ENCODE measurements at places on chromosomes 13 and 19.

DNA sequence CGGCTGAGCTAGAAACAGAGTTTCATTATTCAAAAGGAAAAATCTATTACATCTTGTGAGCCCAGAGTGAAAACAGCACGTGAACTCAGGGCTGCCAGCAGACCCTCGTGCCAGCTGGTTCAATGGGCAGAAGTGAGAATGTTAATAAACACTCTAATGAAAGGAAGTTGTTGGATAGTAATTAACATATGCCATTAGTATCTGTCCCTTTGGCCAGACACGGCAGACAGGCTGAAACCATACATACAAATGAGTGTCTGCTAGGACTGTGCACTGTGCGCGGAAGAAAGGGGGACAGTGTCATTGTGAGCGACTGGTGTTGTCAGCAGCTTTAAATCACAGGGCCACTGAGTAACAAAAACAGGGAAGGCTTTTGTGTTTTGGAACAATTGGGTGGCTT lies 121.9 kb upstream of the TSC22D1 start:
- no peak for DNase-seq

DNA sequence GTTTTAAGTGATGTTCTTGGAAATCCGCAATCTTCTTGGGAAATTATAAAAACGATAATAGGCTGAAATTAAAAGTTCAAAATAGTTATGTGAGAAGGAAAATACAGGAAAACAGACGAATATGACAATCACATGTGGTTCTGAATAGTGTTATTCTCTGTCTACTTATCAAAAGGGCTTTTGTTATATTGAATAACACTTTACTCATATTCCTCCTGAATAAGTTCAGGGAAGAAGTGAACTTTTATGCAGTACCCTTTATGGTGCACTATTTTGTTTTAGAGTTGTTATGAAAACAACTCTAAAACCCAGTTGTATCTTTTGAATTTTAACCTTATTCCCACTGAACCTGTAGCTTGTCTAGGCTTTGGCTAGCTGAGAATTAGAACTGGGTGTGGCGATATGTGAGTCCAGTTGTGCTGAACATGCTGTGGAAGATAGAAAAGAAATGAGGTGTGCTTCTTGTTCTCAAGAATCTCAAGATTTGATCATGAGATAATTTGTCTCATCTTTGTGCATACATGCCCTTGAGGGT lies 384.4 kb downstream of the LMO7 start:
- no peak for DNase-seq

- no peak for DNase-seq
Observed at GRCh38 chr13:49258089-49258796, 10.5 kb downstream of the CDADC1 start.

- no peak for DNase-seq
Observed at GRCh38 chr13:71727042-71727441, 140.0 kb downstream of the DACH1 start.

DNA sequence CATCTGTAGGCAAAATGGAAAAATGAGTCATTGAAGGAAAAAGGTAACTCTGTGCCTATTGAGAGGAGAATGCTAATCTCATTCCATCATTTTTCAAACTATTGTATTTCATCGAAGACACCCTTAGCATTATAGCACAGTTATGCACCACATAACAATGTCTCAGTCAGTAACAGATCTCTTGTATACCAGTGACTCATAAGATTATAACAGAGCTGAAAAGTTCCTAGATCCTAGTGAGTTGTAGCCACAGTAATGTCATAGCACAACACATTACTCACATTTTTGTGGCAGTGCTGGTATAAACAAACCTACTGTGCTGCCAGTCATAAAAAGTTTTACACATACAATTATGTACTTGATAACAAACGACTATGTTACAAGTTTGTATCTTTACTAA lies 1077.6 kb downstream of the DIAPH3 start:
- DNase-seq, result peak; percentile 32

DNA sequence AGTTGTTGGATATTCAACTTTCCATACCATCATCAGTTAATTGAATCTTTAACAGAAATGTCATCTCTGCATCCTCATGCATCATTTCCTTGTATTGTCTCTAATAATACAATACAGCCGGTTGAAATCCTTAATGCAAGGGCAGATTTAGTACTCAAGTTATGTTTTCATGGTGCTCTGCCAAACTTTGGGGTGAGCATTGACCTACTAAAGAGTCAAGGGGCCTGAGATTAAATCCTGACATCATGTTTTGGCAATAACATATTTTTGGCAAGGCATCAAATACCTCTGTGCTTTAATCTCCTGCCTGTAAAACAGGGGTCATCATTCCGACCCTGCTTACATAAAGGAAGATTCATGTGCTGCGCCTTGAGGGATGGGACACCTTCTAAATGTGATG lies 42.7 kb upstream of the ABCC4 start:
- DNase-seq, result no peak

GRCh38 chr13:37919329-37919880 lies 49.8 kb upstream of the TRPC4 start:
- DNase-seq, result no peak

DNA sequence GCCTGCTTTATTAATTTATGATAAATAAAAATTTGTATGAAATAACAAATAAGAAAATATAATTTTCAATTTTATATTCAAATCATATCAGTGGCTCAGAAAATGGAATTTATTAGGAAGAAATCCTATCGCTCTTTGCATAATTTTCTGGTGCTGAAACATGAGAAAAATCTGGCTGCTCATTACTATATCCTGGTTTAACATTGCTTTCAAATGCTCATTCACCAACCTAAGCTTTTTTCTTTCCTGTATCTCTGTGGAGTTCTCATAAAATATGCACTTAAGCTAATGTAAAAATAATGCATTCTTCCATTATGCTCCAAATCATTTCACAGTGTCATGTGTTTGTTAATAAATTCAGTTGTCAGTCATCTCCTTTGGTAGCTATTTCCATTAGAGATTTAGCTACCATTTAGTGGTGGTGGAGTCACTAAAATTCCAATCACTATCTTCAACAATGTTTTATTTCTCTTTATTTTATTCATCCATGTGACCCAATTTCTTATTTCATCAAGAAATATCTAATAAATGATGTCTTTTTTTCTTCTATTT lies 498.0 kb downstream of the DCT start:
- DNase-seq, result no peak

- DNase-seq, result no peak
Observed at GRCh38 chr13:28505543-28506135, 10.7 kb upstream of the FLT1 start.

- DNase-seq, result no peak
Observed at GRCh38 chr19:32677657-32678056, 2.0 kb downstream of the RGS9BP start.

DNA sequence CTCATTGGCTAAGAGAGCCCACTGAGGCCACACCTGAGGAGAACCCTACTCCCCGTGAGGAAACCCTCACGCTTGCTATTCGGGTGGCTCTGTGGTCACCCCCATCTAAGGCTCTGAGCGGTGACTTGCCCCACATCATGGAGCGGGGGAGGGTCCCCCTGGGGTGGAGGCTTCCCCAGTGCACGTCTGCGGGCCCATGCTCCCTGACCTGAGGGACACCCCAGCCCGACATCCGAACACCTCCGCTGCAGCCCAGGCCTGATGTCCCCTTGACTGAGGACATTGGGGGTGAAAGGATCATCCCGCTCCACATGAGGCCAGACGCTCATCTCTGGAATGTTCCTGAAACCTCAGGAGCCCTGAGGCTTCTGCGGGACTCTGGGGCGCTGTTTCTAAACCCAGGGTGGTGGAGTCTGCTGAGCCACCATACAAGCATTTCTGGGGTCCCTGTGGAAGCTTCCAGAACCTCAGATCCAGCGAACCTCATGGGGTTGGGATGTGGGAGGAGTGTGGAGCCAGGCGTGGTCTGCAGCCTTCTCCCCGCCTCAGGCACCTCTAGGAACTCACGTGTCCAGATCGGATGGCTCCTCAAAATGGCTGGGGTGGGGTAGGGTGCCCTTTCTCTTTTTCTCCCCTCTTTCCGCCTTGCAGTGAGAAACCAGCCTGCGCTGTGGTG lies 19.9 kb downstream of the TMED1 start:
- DNase-seq, result no peak
